Activated CD8-positive, alpha-beta memory T cell treated with anti-CD3 and anti-CD28 coated beads for 1 hour (primary cell): ENCODE measurements at places on chromosomes 2 and 18.

GRCh38 chr2:99662761-99663341 lies 173.0 kb upstream of the REV1 start:
- DNase-seq, result no peak

GRCh38 chr2:47127862-47128543 lies 27.1 kb downstream of the STPG4 start:
- DNase-seq, result no peak

- DNase-seq, result no peak
Measured at GRCh38 chr2:1055014-1055595, 104.5 kb downstream of the SNTG2 start.

DNA sequence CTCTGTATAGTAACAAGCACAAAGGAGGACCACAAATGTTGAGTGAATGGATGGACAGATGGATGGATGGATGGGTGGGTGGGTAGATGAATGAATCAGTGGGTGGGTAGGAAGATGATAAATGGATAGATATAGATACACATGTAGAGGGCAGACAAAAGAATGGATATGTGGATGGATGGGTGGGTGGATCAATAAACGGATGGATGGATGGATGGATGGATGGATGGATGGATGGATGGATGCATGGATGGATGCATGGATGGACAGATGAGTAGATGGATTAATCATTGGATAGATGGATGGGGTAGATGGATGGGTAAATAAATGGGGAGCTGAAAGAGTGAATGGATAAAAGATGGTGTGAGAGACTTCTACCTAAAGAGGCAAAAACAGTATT lies 92.3 kb upstream of the GPR45 start:
- no peak for DNase-seq

GRCh38 chr2:151782378-151783132 lies 45.7 kb downstream of the ARL5A start:
- no peak for DNase-seq

- DNase-seq, result no peak
Measured at GRCh38 chr2:113342650-113343049, 63.9 kb upstream of the PAX8 start.

- DNase-seq, result no peak
Measured at GRCh38 chr18:58226429-58226828, 182.4 kb downstream of the NEDD4L start.

DNA sequence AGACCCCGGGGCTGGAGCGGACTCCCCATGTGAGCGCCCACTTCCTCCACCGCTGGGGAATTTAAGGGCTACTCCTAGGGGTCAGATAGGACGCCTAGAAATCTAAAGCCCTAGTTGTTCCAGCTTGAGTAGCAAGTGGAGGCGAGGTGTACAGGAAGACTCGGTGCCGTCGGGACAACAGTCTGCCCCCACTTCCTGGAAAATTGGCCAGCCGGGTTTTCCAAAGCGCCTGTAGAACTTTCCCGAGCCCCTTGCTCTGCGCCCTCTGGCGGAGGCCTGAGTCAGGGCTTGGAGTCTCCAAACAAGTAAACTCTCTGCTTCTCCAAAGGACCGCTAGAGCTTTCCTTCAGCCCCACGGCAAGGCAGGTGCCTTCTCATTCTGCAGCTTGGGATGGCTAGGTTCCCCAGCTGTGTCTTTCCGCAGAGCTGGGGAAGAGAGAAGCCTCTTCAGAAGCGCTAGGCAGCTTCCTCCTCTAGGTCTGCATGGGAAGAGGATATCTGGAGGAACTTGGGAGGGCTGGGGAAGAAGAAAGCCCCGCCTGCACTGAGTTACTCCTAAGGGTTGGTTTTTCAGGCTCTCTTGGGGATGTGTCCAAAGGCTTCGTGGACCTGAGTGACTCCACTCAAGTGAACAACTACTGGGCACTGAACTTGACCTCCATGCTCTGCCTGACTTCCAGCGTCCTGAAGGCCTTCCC lies 681 bp downstream of the SPR start:
- DNase-seq, result no peak

DNA sequence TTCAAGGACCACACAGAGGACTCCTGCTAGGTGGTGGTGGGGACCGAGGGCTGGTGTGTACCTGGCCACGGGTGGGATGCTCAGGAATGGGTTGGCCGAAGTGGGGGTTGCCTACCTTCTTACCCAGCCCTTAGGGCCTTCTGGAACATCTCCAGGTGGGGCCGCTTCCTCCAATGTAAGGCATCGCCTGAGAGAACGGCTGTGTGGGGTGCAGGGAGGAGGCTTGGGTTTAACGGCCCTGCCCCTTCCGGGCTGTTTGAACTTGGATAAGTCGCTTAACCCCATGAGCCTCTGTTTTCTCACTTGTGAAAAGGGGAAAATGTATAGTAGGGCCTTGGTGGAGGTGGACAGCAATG lies 35.0 kb downstream of the EMILIN2 start:
- no peak for DNase-seq

- no peak for DNase-seq
Measured at GRCh38 chr2:230947235-230947576, 22.2 kb upstream of the GPR55 start.

DNA sequence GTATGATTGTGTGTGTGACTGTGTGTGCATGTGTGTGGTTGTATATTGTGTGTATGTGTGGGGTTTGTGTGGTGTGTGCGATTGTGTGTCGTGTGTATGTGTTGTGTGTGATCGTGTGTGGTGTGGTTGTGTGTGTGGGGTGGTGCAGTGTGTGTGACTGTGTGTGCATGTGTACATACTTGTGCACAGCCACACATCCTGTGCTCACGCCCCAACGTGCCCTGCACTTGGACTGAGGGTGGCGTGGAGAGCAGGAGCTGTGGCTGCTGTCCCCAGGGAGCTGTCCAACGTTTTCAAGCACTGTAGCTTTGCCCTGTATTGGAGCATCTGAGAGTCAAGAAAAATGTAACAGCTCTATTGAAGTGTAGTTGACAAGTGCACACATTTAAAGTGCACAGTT lies 243.2 kb upstream of the HDAC4 start:
- DNase-seq, result no peak

DNA sequence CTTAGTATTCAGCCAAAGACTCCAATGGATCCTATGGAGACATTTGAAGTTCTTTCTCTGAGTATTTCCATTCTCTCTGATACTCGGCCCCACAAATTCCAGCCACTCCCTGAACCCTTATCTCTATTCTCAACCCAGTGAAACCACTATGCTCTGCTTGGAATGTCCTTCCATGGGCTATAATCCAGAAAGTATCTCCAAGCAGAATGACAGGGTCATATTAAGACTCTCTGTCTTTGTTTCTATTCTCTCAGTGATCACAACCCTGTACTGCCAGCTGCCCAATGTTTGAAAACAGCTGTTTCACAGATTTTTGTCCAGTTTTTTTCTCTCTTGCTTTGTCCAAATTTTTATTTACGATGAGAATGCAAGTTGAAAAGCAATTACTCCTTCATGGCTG lies 21.9 kb downstream of the CHMP3 start:
- DNase-seq, result no peak

DNA sequence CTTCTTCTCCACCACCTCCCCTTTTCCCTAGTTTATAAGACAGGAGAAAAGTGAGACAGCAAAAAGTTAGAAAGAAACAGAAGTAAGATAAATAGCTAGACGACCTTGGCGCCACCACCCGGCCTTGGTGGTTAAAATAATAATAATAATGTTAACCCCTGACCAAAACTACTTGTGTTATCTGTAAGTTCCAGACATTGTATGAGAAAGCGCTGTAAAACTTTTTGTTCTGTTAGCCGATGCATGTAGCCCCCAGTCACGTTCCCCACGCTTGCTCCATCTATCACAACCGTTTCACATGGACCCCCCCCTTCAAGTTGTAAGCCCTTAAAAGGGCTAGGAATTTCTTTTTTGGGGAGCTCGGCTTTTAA lies 1.5 kb upstream of the BUB1 start:
- no peak for DNase-seq
